ENCODE measurements at places on chromosomes 6 and 20. TPM values are rescaled to one million over a fixed set of nuclear protein-coding genes. Genes with fewer than 3 reads are reported as not detected.

The CCDC28A gene
- 35.0 TPM for total RNA-seq

The CYP21A2 gene
- total RNA-seq = 0.81 TPM

The MUCL3 gene
- not detected for total RNA-seq

The SYCP2L gene
- total RNA-seq = 8.7 TPM

The SNAP25 gene
- total RNA-seq = 13.7 TPM

The WFDC10B gene
- 1.2 TPM for total RNA-seq

The ID1 gene
- 124 TPM for total RNA-seq

The TRIM31 gene
- 0.50 TPM for total RNA-seq

DNA sequence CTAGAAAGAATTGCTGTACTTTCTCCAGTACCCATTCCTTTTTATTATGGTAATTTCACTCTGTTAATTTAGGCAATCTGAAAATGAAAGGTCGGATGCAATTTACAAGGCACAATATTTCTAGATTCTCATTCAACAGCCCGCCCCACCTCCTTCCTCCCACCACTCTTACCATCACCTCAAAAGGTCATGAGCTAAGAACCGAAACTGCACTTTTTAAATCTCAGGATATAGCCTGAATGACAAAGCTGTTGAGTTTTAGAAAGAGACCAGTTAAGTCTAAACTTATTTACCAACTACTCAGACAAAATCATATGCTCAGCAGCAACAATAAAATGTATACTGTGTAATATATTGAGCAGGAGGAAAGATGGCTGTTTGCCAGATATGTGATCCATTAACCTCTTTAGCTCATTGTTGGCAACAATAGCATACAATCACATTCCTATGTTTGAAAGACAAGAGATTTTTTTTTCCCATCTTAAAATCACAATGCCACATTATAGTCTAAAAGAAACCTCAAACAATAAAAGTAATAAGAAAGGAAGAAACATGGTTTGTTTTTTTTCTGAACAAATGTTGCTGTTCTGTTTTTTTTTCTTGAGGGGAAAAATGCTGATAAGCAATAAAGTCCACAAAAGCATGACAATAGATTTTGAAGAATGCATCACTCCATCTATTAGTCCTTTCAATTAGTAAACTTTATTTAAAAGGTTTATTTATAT, 1.6 kb upstream of the HS3ST5 start:
- no peak for DNase-seq

GRCh38 chr6:37588735-37589108, 89.0 kb upstream of the CCDC167 start:
- DNase-seq = no peak

GRCh38 chr6:156885562-156885961, 108.4 kb downstream of the ARID1B start:
- DNase-seq = no peak

DNA sequence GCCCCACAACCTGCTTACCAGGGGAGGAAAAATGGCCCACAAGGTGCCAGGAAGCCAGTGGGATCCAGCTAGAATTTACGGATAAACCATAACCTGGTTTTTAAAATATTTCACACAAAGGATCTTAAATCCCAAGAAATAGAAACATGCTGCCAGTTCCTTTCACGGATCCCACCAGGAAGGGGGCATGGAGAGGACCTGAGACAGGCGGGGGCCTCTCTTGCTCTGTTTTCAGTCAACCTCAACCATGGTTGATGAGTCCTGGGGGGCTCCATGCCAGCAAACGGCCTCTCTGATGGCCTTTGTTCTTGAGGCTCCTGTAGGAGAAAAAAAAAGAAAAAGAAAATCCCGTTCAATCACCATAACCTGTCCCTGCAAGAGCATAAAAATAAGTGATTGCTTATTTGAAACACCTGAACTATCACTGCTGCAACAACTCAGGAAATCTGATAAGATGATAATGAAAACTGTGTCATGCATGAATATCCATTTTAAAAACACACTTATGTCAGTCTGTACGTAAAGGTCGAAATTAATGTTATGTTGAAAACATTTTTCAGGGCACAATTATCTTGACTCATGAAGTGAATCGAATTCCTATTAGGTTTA, 125.8 kb upstream of the CST7 start:
- DNase-seq = no peak

DNA sequence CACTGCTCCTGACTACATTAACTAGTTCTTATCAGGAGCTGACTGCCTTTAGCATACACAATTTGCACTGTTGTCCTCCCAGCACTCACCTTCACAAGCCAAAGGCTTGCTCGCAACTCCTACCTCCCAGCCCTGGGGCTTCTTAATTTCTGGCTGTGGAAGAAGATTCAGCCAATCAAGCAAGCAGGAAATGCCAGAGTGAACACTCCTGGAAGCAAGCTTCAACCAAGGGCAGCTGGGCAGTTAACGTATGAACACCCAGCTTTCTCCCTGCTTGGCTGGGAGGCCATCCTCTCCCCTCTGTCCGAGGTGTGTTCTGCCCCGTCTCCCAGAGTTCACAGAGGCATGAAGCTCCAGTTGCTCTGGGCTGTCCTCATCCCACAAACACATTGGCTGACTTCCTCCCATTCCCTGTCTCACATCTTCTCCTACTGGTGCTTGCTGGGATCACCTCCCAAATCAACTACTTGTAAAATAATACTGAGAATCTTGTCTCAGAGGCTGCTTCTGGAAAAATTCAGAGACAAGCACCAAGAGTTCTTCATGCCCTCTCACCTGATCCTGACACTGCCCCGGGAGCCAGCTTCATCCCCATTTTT, 15.3 kb upstream of the SRSF6 start:
- DNase-seq = no peak

GRCh38 chr6:159506048-159506447, 187.0 kb downstream of the SOD2 start:
- no peak for DNase-seq

DNA sequence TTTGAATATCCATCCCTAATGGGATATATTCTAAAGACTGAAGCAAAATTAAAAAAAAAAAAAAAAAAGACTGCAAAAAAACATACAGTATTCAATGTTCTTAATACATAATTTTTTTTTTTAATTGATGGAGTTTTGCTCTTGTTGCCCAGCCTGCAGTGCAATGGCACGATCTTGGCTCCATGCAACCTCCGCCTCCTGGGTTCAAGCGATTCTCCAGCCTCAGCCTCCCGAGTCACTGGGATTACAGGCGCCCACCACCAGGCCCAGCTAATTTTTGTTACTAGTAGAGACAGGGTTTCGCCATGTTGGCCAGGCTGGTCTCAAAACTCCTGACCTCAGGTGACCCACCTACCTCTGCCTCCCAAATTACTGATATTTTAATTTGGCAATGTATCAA, 29.3 kb downstream of the RANBP9 start:
- no peak for DNase-seq

GRCh38 chr20:24531631-24532419, 62.4 kb downstream of the SYNDIG1 start:
- DNase-seq = no peak

DNA sequence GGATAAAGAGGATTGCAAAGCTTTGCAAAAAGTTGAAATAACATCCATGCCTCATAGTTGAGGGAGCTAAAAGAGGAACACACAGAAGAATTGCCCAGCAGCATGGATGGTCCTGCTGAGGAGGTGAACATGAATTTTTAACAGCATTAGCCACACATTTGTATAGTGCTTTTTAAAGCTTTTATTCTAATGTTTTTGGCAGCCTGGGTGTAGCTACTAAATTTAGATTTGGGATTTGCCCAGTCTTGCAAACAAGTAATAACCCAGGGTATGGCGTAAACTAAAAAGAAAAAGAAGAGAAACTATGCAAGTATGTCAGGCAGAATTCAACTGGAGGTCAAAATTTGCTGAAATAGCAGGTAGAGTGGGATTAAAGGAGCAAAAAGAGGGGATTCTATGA, 75.1 kb upstream of the PTPRK start:
- no peak for DNase-seq

DNA sequence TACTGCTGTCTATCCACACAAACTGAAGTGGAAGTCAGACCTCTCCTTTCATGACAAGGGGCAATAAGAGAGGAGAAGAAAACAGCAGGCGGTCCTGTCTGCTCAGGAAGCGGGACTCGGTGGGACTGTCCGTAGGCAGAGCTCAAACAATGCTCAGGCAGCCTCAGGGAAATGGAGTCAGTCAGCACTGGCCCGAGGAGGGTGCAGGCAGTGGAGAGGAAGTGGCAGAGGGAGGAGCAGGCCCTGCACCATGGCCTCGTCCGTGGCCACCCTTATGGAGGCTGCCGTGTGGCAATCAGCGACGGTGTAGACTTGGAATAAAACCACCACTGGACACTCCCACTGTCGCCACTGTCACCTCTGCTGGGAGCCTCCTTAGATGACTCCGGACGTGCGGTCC, 19.6 kb downstream of the FOXC1 start:
- no peak for DNase-seq

DNA sequence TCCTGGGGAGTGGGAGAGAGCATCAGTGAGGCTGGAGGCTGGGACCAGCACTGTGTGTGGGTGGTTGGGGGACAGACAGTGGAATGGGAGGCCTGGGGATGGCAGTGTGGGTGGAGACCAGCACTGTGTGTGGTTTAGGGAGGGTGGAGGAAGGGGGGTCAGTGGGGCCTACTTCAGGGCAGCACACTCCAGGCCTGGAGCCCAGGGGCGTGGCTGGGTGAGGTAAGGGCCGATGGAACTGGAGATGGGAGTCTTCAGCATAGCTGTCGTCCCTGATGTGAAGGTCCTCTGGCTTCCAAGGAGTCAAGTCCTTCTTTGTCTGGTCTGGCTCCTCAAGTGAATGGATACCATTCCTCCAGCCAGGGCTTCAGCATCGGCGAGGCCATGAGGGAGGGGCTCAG, 18.6 kb downstream of the KCNK17 start:
- no peak for DNase-seq

DNA sequence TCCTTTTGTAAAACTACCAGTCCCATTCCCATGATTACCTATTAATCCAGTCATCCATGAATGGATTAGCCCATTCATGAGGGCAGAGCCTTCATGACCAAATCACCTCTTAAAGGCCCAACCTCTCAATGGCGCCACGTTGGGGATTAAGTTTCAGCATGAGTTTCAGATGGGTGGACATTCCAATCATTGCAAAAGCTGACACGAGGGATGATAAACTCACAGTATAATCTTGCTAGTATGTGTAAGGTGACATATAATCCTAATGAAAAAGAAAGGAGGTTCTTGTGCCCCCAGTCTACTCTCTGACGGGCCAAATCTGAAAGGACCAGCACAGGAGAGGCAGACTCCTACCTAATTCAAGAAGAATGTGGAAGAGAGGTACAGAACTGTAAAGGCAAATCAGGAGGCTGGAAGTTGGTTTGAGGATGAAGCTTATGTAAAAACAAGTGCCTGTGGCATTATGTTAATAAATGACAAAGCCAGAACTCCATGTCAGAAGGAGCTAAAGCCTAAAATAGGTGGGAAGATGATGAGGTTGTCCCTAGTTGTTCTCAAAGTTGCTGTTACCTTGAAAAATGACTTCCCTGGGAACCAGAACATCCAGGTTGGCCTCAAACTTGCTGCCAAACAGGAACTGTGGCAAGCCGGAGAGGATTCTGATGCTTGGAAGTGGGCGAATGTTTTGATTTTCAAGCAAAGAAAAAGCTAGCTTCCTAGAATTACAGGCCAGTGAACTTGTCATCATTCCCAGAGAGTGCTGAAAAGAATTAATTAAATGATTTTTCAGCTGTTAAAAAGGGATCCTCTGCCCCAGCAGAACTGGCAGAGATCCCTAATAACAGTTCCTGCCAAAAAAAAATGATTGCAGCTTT, 106.5 kb upstream of the TIAM2 start:
- DNase-seq = no peak

DNA sequence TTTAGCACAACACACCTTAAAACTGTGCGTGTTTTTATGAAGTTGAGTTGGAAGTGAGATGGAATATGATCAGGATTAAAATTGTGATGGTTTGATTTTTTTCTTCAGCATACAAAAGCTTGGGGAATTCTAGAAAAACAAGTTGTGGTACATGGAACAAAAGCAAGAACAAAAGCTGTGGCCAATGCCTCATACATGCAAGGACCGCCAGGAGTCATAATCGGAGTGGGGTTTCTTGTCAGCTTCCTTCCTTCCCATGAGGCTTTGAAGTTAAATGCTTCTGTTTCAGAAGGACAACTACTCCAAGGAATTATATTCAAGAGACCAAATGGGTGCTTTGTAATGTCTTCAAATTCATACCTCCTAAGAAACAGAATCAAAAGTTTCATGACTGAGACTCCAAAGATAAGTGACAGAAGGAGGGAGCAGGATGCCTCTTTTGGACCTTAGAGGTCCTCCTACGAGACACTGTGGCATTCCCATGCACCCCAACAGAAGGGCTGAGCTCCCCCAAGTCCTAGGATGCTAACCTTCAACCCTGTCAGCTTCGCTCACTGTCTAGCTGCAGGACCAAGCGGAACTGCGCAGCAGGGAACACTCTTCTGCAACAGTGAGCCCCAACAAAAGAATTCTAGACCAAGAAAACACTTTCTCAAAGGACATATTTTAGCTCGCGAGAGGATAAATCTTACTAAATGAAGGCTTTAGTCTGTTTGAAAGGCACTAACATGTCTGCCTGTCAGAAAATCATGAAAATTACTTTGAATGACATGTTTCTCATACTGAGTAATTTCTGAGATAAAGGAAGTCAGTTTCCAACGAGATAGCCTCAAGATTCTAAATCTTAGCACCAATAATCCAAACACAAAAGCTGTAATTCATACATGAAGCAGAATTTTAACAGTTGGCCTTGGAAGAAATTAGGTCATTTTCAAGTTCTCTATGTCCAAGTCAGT, 108.5 kb upstream of the NHSL1 start:
- DNase-seq = no peak

DNA sequence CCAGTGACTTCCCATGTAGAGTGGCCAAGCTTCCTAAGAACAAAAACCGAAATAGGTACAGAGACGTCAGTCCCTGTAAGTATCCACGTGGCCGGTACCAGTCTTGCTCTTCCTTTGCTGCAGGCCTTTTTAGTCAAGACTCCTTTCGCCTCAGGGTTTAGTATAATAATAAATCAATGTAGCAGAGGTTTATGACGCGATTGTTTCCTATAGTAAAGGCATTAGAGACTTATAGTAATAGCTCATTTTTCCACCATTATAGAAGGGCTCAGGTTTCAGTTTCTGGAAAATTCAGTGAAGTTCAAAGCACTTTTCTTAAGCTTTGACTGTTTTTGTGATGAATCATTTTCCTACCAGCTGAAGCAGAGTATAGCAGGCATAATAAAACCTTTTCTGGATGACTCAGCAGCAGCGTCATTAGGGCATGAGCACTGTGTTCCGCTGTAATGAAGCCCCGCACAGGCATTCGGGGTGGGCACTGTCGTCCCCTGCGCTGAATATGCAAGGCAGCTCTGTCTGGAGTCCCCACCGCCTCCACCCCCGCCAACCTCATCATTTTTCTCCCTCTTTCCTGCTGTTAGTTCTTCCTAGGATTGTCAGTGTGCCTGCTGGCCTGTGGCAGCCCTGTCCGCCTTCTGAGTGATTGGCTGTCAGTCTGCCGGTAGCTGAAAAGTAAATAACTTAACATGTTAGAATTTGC, 51.3 kb downstream of the PTPN1 start:
- no peak for DNase-seq

GRCh38 chr6:76876922-76877553, 586.3 kb downstream of the HTR1B start:
- DNase-seq = peak; percentile 82
